ENCODE measurements at places on chromosomes 2 and 18.

DNA sequence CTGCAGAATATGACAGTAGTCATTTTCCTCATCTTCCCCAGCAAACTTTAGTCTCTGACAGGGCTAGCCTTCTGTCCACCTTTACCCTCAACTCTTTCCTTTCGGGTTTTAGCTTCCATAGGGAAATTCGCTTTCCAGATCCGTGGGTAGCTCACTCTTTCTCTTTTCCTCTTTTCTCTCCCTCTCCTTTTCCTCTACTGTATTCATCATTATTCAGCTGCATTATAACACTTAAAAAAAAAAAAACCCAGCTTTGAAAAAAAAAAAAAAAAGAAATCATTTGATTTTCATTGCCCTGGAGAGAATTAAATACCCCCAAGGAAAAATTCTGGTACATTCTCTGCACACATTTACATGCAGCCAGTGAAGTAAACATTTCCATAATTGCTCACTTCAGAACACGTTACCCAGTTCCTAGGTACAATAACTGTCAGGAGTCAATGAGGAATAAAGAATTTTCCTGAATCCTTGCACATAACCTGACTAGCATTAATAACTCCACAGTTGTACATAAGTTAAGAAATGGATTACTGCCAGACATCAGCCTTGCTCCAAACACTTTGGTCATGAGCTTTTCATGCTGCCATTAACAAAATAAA is 63.5 kb downstream of the ZNF521 start:
- no peak for DNase-seq

GRCh38 chr2:42252464-42252863 is 83.3 kb downstream of the EML4 start:
- no peak for DNase-seq

GRCh38 chr2:148459377-148459778 is 185.2 kb upstream of the EPC2 start:
- DNase-seq = no peak

GRCh38 chr2:9110346-9110884 is 96.2 kb upstream of the ASAP2 start:
- DNase-seq = no peak

- no peak for DNase-seq
Observed at GRCh38 chr18:9530226-9531009, 55.1 kb downstream of the RALBP1 start.

- DNase-seq = no peak
Observed at GRCh38 chr2:126972279-126972626, 73.6 kb downstream of the TEX51 start.

DNA sequence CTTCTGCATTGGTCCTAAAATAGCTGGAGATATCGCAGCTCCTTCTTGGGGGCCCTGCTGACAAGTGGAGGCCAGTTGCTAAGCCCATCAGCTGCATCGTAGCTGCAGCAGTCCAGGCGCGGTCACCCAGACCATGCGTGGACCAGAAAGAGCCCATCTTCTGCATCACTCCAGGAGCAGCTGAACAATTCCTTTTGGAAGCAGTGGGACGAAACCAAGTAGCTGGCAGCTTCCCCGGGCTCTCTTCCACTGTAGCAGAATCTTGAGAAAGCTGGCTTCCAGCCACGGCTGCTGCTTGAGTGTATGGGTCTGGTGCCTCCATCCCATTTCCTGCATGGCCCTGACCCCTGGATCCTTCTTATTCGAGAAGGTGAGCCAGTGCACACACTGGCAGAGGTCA is 22.2 kb upstream of the CAB39 start:
- DNase-seq = no peak

Measured in stimulated activated CD4-positive, alpha-beta T cell treated with anti-CD3 and anti-CD28 coated beads, Interleukin-12 subunit alpha, Interleukin-12 subunit beta, amount 100 ng/mL, for 48 hours (primary cell).